ENCODE measurements at places on chromosomes 13 and 19. TPM values are rescaled to one million over a fixed set of nuclear protein-coding genes. Genes with fewer than 3 reads are reported as not detected.

Gene SUPT20H
- 133 TPM for total RNA-seq

Gene PSG11
- total RNA-seq = not detected

Gene ZNF552
- total RNA-seq = 10.1 TPM

Gene TNFSF9
- total RNA-seq = 0.44 TPM

Gene MUC16
- total RNA-seq = 10.1 TPM

Gene CEACAM16
- not detected for total RNA-seq

Gene CCL25
- not detected for total RNA-seq

Gene ZNF208
- 34.3 TPM for total RNA-seq

Gene CLEC4M
- total RNA-seq = 0.27 TPM

Gene CRB3
- 5.9 TPM for total RNA-seq

Gene ALKBH7
- 57.5 TPM for total RNA-seq

Gene ZGLP1
- 4.4 TPM for total RNA-seq

Gene KIR3DL2
- total RNA-seq = not detected

Gene SLC10A2
- total RNA-seq = not detected

Gene ZNF177
- 10.3 TPM for total RNA-seq

Gene GTF2F2
- 25.8 TPM for total RNA-seq

Gene PTH2
- total RNA-seq = not detected

Gene FOXO1
- 28.0 TPM for total RNA-seq

Gene DDA1
- 15.1 TPM for total RNA-seq

Gene PSG6
- total RNA-seq = not detected

Gene SIGLEC11
- 1.3 TPM for total RNA-seq

Gene TMEM86B
- total RNA-seq = 1.1 TPM

Gene TEX29
- not detected for total RNA-seq

Gene ONECUT3
- total RNA-seq = 0.55 TPM

Gene DMKN
- total RNA-seq = 31.8 TPM

Gene ZNF154
- total RNA-seq = 33.0 TPM

Gene LILRB4
- 0.71 TPM for total RNA-seq

Gene MRI1
- 57.1 TPM for total RNA-seq

Gene SKA3
- 7.5 TPM for total RNA-seq

Gene ZNF180
- total RNA-seq = 17.6 TPM

Gene ATP4A
- not detected for total RNA-seq

Gene SIGLEC8
- total RNA-seq = not detected

Gene TYROBP
- total RNA-seq = 10.4 TPM

Gene TPGS1
- total RNA-seq = 28.9 TPM

Gene GNG8
- total RNA-seq = not detected

Gene LRRC8E
- total RNA-seq = 0.33 TPM

Gene FFAR1
- total RNA-seq = not detected

Gene KLF5
- 18.0 TPM for total RNA-seq

Gene TNFSF13B
- 1.4 TPM for total RNA-seq

Gene CNMD
- 6.5 TPM for total RNA-seq

Gene TFDP1
- 77.4 TPM for total RNA-seq

Gene MRPL4
- 19.0 TPM for total RNA-seq

Gene C1QTNF9B
- 0.88 TPM for total RNA-seq

Gene SLC46A3
- total RNA-seq = 12.0 TPM

Gene ZNF573
- total RNA-seq = 38.6 TPM

Gene PAN3
- 73.5 TPM for total RNA-seq

Gene CCNE1
- 4.8 TPM for total RNA-seq

Gene ZNF492
- total RNA-seq = 1.7 TPM

Gene RASIP1
- total RNA-seq = 11.4 TPM

Gene IRGC
- not detected for total RNA-seq
